GDM1 (cell line): ENCODE measurements at places on chromosomes 4 and X.

DNA sequence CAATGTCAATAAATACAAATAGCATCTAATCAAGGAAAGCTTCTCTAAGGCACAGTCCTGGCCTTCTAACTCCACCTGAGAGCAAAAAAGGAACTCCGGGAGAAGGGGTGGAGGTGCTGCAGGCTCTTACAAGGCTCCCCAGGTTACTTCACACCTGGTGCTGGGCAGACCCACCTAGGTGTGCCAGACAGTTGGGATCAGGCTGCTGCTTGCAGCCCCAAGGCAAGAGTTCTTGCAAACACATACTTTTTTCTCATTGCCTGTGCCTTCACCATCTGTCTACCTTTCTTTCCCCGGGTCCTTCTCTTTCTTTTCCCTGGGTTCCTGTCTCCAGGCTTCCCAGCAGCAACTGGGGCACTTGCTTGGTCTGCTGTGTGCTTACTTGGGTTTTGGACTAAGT lies 81.4 kb upstream of the STIM2 start:
- DNase-seq = no peak

- DNase-seq = no peak
Measured at GRCh38 chrX:11376163-11376562, 83.0 kb downstream of the AMELX start.

GRCh38 chr4:140679576-140679975 lies 76.6 kb downstream of the TBC1D9 start:
- no peak for DNase-seq

GRCh38 chr4:81084634-81085033 lies 54.1 kb downstream of the BMP3 start:
- no peak for DNase-seq

DNA sequence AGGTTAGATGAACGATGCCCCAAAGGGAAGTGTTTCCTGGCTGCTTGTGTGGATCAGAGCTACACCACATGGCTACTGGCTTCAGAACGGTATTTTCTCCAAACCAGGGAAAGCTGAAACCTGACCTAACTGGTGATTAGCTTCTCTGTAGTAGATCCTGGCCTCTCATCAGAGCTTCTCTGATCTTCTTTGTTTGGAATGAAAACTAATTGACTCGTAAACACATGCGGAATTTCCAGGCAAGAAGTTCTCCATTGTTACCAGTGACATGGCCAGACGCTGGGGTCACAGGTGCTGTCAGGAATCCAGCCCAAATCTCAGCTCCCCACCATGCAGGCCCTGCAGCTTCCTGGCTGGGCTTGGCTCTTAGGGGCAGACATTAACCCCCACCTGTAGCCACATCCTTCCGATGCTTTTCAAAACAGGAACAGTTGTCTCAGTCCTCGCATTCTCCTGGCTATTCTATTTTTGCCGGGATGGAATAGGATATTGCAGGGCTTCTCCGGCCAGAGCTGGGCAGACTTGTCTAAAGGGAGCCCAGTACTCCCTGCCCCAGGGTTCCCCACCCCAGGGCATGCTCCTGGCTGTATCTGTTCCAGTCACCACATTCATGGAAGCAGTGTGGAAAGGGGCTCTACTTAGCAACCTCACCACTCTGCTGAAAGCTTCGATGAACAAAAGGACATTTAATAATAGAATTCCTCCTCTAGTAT lies 305.4 kb upstream of the F9 start:
- DNase-seq = no peak

DNA sequence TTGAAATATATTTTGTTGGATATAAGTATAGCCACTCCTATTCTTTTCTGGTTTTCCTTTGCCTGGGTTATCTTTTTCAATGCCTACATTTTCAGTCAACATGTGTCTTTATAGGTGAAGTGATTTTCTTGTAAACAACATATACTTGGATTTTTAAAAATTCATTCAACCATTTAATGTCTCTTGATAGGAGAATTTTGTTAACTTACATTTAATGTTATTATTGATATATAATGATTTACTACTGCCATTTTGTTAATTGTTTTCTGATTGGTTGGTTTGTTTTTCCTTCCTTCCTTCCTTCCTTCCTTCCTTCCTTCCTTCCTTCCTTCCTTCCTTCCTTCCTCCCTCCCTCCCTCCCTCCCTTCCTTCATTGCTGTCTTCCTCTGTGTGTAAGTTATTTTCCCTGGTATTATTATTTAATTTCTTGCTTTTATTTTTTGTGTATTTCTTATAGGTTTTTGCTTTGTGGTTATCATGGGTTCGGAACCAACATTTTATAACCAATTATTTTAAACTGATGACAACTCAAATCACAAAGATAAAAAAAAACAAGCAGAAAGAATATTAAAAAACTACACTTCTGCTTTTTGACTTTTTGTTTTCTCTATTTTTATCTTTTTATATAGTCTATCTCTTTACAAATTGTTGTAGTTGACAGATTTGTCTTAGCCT lies 330.1 kb upstream of the GRID2 start:
- DNase-seq = no peak
